ENCODE measurements at places on chromosomes 5 and 9. TPM values are rescaled to one million over a fixed set of nuclear protein-coding genes. Genes with fewer than 3 reads are reported as not detected.
A peak's percentile ranks its signal among the peaks of the same experiment; 100 is the strongest.

AJM1 gene
- 1.5 TPM for polyA plus RNA-seq

DNA sequence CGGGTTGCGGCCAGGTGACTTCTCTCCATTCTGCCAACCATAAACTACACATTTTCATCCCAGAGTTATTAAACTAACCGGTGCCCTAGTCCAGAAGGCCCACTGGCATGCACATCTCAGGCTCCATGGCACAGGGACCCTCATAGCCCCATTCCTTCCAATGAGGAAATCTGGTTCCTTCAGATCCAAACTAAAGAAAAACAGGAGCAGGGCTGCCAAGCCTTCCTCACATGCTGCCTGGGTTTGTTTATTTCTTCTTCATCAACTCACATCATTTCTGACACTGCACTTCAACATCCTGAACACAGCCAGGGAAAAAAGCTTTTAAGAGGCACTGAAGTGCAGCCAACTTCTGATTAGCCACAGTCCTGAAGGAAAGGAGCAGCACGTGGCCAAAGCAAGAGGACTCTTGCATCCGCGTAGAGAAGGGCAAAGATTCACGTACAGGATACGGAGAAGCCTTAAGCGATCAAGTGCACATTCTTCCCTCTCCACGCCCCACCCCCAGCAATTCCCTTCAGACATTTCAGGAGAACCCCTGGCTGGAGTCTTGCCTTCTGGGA lies 22.5 kb downstream of the LHFPL2 start:
- H3K4me3 ChIP-seq: no peak overlapping the region
- peak; percentile 57 for DNase-seq
- peaks cover 17% of the 10 kb centered on the region for H3K4me1 ChIP-seq
- H3K36me3 ChIP-seq: peaks cover 51% of the 10 kb centered on the region

DNA sequence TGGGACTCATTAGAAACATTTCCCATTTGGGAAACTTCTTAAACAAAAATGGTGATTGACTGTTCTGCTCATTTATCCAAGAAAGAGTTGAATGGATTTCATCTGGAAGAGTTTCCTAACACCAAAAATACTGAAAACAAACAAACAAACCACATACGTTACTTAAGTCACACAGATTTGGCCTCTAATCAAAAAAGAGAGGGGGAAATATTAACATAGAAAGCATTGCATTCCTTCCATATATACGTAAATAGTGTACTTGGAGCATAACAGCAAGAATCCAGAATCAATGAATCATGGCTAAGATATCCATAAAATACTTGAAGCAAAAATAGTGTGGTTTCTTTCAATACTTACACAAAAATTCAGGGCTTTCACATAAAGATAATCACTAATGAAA lies 189.8 kb upstream of the MAP3K1 start:
- peaks cover 1% of the 10 kb centered on the region for H3K4me1 ChIP-seq
- peak overlapping the region; percentile 71 for H3K27ac ChIP-seq
- DNase-seq: peak; percentile 96
- no peaks in the 10 kb centered on the region for H3K27me3 ChIP-seq

GRCh38 chr5:6115852-6116251 lies 262.5 kb downstream of the MED10 start:
- H3K4me1 ChIP-seq: no peaks in the 10 kb centered on the region
- no peaks in the 10 kb centered on the region for H3K27me3 ChIP-seq
- no peak overlapping the region for H3K4me3 ChIP-seq
- no peaks in the 10 kb centered on the region for H3K36me3 ChIP-seq
- H3K27ac ChIP-seq: no peak overlapping the region

- DNase-seq: no peak
- no peaks in the 10 kb centered on the region for H3K27me3 ChIP-seq
- no peaks in the 10 kb centered on the region for H3K4me1 ChIP-seq
- no peaks in the 10 kb centered on the region for H3K36me3 ChIP-seq
Observed at GRCh38 chr5:161548487-161549094, 2.1 kb upstream of the GABRB2 start.

DNA sequence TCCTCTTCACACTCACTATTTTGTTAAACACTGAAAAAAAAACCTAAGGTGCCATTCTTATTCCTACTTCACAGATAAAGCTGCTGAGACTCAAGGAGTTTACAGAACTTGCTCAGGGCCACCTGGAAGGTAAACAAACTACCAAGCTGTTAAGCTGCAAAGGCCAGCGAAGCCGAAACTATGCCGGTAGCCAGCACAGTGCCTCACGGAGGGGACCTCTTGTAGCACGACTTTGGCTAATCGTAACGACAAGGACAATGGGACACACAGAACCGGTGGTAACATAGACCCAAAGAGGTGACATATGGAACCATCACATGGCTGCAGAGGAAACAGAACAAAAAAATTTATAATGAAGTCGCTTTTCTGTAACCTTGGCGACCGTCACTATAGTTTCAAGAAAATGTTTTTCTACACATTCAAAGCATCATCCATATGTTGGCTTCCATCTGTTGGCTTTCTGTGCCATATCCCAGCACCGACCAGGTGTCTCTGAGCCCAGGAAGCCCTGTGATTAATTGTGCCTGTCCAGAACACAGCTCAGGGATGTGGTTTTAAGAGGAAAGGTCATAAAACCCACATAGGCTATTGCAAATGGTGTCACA lies 60.3 kb downstream of the S1PR3 start:
- peaks cover 10% of the 10 kb centered on the region for H3K36me3 ChIP-seq
- H3K4me3 ChIP-seq: no peak overlapping the region
- no peak for DNase-seq
- H3K27ac ChIP-seq: no peak overlapping the region
- no peaks in the 10 kb centered on the region for H3K27me3 ChIP-seq
- H3K4me1 ChIP-seq: no peaks in the 10 kb centered on the region

Measured in IMR-90 (cell line).